ENCODE measurements at places on chromosomes 6 and 20.

DNA sequence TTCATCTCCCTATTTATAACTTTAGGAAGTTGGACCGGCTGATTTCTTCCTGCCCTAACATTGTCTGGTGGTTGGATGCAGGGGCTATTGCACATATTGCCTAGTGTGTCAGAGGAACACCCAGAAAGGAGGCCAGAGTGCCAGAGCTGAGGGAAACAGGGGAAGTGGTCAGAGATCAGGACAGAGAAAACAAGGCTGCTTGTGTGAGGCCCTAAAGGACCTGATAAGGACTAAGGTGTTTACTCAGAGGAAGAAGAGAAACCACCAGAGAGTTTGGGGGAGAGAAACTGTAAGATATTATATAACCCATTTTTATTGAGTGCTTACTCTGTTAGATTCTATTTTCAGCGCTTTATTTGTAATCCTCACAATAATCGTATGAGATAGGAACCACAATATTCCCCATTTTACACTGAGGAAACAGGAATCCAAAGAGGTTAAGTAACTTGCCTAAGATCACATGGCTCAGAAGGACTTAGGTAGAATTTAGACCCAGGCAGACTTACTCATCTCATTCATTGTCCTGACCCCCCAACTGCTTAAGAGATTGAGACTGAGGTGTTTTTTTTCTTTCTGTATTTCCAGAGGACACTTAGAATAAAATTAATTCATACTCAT is 54.0 kb upstream of the REV3L start:
- peaks cover 7% of the 10 kb centered on the region for H3K4me1 ChIP-seq
- no peak for DNase-seq
- H3K27ac ChIP-seq = no peak overlapping the region
- no peaks in the 10 kb centered on the region for H3K27me3 ChIP-seq

GRCh38 chr20:23136893-23137745 is 51.0 kb upstream of the CD93 start:
- no peaks in the 10 kb centered on the region for H3K27me3 ChIP-seq
- no peaks in the 10 kb centered on the region for H3K36me3 ChIP-seq
- no peak for DNase-seq
- peak overlapping the region; percentile 48 for H3K27ac ChIP-seq

GRCh38 chr20:36969051-36969450 is 17.5 kb upstream of the SAMHD1 start:
- DNase-seq = no peak
- H3K4me3 ChIP-seq = peak overlapping the region; percentile 56
- no peak overlapping the region for H3K27ac ChIP-seq
- peaks cover 63% of the 10 kb centered on the region for H3K4me1 ChIP-seq

DNA sequence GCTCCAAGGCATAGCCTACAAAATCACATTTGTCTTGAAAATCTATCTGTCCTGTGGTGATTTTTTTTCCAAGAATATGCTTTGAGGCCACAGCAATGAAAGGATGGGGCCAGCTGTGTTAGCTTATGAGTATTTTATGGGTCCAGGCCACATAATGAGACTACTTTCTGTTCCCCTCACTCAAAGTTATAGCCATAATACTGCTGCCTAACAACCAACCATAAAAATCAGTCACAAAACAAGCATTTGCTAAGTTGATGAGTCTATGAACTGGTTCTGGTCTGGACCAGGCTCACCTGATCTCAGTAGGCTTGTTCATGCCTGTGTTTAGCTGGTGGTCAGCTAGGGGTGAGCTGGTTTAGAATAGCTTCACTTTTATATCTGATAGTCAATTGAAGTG is 192.5 kb upstream of the PLCB4 start:
- H3K4me1 ChIP-seq = no peaks in the 10 kb centered on the region
- no peak for DNase-seq
- H3K27ac ChIP-seq = no peak overlapping the region
- no peak overlapping the region for H3K4me3 ChIP-seq
- H3K36me3 ChIP-seq = no peaks in the 10 kb centered on the region

DNA sequence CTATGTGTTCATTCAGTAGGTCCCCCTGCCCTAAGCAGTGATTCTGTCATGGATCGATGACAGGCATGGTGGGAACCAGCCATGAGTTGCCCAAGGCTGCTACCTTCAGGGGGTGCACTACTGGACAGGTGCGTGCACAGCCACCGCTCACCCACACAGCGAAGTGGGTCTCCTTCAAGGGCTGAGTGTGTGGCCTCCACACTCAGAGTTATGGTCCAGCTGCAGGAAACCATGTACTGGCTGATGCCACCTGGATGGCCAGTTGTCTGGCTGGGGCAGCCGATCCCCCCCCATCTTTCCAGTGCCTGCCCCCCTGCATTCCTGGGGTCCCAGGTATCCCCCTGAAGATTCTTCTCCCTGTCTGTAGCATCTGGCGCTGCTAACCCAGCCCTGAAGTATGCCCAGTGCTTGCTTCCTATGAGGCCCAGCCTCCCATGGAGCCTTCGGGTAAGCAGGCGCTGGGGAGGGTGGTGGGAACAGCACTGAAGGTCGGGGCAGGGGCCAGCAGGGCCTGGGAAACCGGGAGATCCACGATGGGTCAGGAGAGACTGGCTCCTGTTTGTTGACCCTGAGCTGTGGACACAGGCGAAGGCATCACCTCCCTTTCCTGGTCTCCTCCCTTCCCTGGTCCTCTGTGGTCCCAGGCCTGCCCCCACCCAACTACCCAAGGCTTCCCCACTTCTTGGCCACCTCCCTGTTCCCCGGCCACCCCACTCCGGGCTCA is 106.0 kb downstream of the VEGFA start:
- no peak overlapping the region for H3K4me3 ChIP-seq
- no peak for DNase-seq
- H3K27ac ChIP-seq = no peak overlapping the region
- no peaks in the 10 kb centered on the region for H3K36me3 ChIP-seq
- H3K27me3 ChIP-seq = no peaks in the 10 kb centered on the region

- H3K27me3 ChIP-seq = no peaks in the 10 kb centered on the region
- no peaks in the 10 kb centered on the region for H3K36me3 ChIP-seq
- no peak for DNase-seq
- no peak overlapping the region for H3K4me3 ChIP-seq
- no peak overlapping the region for H3K27ac ChIP-seq
- H3K4me1 ChIP-seq = peaks cover 20% of the 10 kb centered on the region
These were observed 54.5 kb upstream of the ARMC2 start for GRCh38 chr6:108793516-108794251.

Data from CD8-positive, alpha-beta memory T cell (primary cell).